ENCODE measurements at places on chromosomes 12 and 14.

GRCh38 chr12:58425481-58426392 is 484.4 kb downstream of the ATP23 start:
- DNase-seq, result no peak

GRCh38 chr12:46484396-46485061 is 112.0 kb upstream of the SLC38A2 start:
- DNase-seq, result no peak

GRCh38 chr12:98788396-98788795 is 143.3 kb downstream of the APAF1 start:
- no peak for DNase-seq

DNA sequence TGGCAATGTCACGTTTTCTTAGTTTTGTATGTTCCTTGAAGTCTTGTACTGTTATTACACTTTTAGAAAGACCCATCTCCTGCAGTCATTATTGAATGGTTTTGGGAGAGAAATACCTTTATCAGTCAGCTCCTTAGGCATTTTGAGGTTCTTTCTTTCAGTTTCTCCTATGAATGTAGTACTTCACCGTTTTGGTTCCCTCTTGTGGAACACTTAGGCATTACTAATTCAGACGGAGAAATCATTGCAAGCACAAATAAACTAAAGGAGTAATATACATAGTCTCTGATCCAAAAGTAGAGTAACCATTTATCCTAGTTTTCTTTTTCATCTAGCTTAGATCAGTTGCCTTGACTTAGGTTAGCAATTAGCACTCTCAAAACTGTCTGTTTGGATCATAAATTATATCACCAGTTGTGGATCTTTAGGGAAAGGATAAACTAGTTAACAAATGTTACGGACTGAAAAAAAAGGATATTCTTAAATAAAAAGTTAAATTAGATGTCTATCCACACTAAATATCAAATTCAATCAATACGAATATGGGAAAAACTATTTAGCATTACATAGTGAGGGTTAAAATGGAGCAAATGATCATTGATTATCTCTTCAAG is 1538.3 kb upstream of the SEL1L start:
- DNase-seq, result no peak

GRCh38 chr14:24281636-24282035 is 10.2 kb upstream of the RABGGTA start:
- DNase-seq, result no peak

GRCh38 chr12:92539976-92540781 is 162.6 kb upstream of the PLEKHG7 start:
- DNase-seq, result no peak

GRCh38 chr14:80523518-80524117 is 312.3 kb upstream of the DIO2 start:
- no peak for DNase-seq

DNA sequence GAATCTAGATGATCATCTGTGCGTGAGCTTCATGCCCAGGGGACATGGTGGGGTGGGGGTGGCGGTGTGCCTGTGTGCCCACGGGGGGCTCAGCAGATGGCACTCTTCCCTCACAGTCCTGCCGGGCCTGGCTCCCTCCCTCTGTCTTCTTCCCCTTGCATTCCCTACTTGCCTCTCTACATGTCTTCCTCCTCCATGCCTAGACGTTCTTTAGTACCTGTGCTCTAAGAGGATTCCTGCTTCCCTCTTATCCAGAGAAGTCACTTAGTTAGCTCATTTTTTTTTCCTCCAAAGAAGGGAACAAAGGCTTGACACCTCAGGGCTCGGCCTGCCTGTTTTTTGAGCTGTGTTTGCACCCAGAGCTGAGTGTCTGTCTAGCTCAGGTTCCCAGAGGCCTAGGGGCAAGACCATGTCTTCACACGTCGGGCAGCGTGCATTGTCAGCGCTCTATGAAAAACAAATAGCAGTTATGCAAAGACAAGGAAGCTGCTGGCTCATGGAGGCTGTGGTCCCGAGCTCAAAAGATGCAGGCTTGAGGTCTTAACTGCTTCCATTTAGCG is 48.8 kb downstream of the NINJ2 start:
- DNase-seq, result peak; percentile 41

DNA sequence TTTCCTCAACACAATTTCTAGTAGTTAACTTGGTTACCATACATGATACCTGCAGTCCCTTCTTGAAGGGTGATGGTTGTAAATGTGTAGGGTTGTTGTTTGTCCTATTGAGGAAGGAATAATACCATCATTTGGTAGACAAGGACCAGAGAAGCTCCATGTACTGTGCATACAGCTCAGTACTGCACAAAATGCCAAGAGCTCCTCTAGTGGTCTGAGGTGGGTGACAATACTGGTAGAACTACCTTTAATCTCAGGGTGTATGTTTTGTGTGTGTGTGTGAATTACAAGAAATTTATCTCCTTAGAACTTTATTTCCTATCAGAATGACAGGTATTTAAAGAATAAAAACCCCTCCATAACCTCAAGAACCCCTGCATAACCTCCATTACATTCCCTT is 575.3 kb downstream of the TMTC2 start:
- no peak for DNase-seq

DNA sequence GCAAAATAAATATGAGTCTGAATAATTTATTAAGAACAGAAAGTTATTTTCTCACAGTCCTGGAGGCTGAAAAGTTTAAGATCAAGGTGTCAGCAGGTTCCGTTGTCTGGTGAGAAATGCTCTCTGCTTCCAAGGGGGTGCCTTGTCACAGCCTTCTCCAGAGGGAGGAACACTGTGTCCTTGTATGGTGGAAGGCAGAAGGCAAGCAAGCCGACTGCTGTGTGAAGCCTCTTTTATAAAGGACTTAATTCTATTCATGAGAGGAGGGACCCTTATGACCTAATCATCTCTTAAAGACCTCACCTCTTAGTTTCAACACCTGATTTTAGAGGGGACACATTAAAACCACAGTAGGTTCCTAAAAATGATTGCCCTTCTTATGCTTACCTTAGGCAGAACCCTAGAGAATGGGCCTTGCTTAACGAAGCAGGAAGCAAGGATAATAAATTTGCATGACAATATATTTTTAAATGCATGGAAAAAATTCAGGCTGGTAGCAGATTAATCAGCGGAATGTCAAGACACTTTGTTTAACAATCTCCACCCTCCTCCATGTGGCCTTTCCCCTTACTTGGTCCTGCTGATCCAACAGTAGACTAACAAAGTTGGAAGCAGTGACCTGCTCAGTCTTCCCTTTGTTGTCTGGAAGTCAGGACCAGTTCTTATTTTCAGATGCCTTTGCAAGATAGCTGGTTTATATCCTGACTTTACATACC is 154.9 kb downstream of the DYRK2 start:
- DNase-seq, result no peak

DNA sequence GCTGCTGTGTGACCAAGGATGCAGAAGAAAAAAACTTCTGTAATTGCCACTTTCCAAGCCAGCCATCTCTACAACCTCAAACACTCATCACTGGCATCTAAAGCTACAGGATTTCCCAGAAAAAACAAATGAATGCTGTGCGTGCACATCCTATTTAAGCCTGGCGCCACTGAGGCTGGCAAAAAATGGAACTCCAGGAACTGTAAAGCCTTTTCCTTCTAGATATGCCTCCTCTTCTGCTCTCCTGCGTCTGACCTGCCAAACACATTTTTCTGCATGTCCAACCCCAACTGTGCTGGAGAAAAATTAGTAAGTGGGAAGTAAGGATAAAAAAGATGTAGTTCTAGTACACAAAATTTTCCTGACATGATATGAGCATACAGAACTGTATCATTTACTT is 184.9 kb downstream of the ITPR2 start:
- DNase-seq, result no peak

DNA sequence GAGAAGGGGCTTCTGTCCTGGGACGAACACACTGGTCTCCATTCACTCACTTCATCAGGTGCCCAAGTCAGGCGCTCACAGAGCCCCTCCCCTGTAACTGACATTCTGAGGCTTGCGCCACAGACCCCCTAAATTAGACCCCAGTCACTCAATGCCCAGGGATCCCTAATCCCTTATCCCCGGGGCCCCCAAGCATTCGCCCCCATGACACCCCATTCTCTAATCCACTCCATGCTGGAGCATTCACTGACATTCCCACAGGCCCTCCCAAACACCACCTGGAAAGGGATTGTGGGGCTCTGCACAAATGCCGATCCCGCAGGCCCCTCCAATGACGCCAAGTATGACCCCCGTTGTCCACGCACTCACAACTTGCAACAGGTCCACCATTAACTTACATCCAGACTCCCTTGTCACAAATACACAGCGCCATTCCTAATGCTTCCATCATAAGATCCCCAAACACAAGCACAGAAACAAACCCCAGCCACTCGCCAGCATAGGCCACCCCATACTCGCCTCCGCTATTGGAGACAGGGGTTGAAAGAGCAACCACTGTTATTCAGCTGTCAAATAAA is 1.5 kb downstream of the ZNF605 start:
- DNase-seq, result no peak

- DNase-seq, result no peak
Measured at GRCh38 chr14:106343626-106344025, 817.2 kb downstream of the TMEM121 start.

GRCh38 chr12:27193106-27193505 is 51.0 kb upstream of the STK38L start:
- no peak for DNase-seq

- no peak for DNase-seq
Measured at GRCh38 chr14:54267172-54267571, 129.6 kb upstream of the CDKN3 start.

GRCh38 chr12:116962197-116962596 is 51.4 kb downstream of the FBXW8 start:
- no peak for DNase-seq

DNA sequence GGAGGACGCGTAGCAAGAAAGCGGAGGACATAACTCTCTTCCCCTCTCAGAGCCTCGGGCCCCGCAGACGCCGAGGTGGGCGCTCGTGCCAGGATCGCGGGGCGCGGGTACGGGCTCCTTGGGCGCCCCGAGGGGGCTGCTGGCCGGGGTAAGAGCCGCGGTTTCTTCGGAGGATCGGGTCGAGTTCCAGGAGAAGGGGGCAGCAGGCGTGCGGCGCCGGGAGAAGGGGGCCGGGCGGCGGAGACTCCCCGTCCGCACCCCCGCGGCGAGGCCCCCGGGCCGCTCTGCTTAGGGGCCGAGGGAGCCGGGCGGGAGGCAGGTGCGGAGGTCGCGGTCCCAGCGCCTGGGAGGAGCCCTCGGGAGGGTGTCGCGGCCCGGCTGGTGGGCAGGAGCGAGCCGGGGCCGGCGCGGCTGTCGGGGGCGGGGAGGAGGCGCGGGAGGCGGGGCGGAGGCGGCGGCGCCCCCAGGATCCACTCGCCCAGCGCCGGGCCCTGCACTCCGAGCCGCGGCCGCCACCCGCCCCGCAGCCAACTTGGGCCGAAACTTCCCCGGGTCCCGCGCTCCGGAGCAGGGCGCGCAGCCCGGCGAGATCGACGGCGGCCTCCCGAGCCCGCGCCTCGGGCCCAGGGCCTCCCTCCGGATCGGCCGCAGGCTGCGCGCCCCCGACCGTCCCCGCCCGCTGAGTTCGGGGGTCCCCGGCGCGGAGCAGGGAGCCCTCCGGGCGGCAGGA is 64.4 kb downstream of the FBXL14 start:
- DNase-seq, result no peak

GRCh38 chr14:81005540-81006228 is 50.3 kb downstream of the TSHR start:
- DNase-seq, result no peak

DNA sequence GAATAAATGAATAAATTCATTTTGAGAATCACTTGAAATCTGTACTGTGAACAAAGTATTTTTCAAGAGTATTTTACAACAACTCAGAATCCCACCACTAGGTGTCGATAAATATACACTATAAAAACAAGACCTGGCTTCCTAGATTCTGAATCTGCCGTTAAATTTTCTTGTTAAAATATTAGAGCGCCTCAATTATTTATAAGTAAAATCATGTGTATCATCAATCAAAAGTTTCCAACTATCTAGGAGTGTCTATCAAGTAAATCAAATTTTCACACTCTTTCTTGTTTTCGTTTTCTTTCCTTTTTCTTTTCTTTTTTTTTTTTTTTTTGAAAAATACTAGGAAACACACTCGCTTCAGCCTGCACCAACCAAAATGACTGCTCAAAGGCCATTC is 179.2 kb upstream of the DCN start:
- no peak for DNase-seq

DNA sequence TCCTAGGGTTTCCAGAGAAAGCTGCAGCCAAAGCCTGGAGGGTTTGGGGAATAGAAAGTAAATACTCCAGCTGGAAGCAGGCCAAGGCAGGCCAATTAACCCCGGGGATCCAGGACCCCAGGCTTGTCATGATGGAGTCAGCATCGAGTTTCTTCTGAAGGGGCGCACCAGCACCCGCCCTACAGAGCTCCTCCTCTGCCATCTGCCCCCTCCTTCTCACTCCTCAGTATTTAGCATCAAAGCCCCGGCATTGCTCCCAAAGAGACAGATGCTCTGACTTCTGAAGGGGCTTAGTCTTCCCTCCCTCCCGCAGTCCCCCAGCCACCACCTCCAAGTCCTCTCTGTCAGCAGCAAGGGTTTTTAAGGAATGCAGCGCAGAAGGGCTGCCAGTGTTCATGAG is 285.1 kb upstream of the NOS1 start:
- no peak for DNase-seq

- no peak for DNase-seq
Measured at GRCh38 chr14:34741840-34742239, 27.4 kb upstream of the CFL2 start.

DNA sequence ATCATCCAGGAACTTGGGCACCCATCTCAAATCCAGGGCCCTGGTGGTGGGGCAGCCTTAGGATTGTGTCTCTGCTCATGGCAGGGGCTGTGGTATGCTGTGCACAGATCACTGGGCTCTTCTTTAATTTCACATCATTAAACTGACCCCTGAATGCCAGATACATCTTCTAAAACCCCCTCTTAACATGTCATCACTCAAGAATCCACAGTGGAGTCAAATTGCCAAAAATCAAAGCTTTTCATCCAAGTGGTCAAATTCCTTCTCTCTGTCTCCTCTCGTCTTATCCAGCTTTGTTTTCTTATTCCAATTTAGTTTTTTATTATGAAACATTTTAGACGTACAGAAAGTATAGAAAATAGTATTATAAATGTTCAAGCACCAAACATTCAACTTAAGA is 97.5 kb downstream of the ADCK1 start:
- DNase-seq, result no peak

- no peak for DNase-seq
Measured at GRCh38 chr14:23629832-23630396, 6.2 kb upstream of the DHRS2 start.

DNA sequence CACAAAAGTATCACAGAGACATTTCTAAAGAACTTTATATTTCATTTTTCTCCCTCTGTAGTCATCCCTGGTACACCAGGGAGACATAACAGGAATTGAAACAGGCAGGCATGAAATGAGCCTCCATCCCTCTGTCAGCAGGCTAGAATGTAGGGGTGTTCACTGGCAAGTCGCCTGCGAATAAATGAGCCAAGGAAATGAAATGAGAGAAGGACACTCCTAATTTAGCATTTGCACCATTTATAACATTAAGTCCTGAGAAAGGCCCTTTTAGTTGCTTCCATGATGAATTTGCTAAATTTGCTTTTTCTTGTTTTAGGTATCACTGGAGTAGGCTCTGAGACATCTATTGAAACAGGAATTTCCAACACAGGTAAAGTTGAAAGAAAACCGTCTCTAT is 192.4 kb upstream of the CNTN1 start:
- no peak for DNase-seq
